ENCODE measurements at places on chromosomes 11 and 22.

DNA sequence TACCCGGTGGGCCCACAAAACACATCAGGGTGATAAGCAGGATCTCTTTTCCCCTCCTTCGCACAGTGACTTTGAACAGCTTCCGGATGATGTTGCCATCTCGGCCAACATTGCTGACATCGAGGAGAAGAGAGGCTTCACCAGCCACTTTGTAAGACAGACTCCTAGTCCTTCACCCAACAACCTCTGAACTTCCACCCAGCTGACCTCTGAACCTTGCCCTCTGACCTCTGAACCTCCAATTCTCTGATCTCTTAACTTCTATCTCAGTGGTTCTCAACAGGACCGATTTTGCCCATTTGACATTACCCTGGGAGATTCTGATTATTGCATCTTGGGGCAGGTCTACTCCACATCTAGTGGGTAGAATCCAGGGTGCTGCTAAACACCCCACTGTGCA is 3.2 kb downstream of the NCF4 start:
- DNase-seq: no peak

GRCh38 chr11:67252831-67253239 is 13.4 kb upstream of the GRK2 start:
- DNase-seq: no peak

DNA sequence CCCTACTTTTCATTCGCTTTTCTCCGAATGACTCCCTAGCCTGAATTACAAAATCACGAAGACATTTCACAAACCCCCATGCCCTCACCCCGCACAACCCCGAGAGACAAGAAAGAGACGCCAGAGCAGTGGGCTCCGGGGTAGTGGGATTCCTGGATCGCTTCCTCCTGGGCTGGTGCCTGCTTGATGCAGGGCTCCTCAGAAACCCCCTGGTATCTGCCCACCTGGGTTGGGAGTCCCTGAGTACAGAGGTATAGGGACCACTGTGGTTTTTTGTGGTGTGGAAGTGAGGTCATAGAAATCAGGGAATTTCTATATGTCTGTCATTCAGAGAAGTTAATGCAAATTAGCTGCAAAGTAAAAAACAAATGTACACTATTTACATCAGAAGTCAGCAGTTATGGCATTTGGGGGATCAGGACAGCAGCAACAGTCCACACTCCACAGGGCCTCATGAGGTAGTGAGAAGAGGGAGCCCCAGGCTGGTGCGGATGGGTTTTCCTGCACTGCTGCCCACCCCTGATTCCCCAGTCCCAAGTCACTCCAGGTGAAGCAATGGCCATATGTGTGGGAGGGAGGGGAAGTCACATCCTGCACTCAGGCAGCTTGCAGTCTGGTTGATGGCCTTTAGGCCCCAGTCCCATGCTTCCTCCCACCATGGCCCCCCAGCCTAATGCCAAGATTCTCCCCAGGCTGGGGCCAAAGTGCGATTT is 39.6 kb downstream of the BUD13 start:
- no peak for DNase-seq

- DNase-seq: no peak
These were observed 6.0 kb upstream of the YWHAH start for GRCh38 chr22:31938296-31938695.

- no peak for DNase-seq
These were observed 28.1 kb downstream of the ZNF214 start for GRCh38 chr11:6992026-6992425.

- no peak for DNase-seq
These were observed 67.5 kb upstream of the TIMP3 start for GRCh38 chr22:32733923-32734514.

DNA sequence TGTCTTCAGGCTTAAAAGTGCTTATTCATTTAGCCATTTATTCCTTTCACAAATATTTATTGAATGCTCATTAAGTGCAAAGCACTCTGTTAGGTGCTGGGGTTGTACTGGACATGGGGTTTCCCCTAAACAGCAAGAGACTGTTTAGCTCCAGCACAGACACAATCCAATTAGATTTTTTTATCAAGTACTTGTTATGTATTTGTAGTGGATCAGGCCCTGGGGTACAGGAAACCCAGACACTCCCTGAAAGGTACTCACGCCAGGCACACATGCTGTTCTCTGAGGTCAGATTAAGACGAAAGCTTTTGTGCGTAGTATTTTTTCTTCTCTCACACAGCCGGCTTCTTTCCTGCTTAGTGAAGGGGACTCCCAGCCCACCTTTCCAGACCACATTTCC is 218.1 kb upstream of the PLET1 start:
- no peak for DNase-seq

GRCh38 chr22:47605886-47606285 is 843.4 kb downstream of the TBC1D22A start:
- no peak for DNase-seq

GRCh38 chr22:24707470-24707801 is 67.1 kb downstream of the PIWIL3 start:
- no peak for DNase-seq

- peak; percentile 36 for DNase-seq
These were observed 65.5 kb downstream of the GGTLC2 start for GRCh38 chr22:22709719-22710445.

- DNase-seq: no peak
These were observed 11.1 kb downstream of the CTR9 start for GRCh38 chr11:10762185-10762584.

DNA sequence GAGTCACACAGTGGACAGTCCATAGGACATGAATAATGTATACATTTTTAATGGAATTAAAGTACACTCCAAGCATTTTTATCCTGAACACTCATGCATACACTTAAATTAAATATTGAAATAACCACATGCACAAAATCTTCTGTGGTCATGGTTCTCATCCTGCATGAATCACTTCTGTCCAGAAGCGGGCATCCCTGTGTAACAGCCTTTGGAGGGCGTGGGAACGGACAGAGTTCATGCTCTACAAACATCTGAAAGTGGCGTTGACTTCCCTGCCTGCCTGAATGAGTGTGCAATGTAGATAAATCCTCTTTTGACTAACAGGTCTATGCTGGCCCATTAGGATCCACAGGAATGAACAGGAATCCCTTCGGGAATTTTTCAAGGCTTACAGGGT is 780.2 kb downstream of the BRD1 start:
- no peak for DNase-seq

DNA sequence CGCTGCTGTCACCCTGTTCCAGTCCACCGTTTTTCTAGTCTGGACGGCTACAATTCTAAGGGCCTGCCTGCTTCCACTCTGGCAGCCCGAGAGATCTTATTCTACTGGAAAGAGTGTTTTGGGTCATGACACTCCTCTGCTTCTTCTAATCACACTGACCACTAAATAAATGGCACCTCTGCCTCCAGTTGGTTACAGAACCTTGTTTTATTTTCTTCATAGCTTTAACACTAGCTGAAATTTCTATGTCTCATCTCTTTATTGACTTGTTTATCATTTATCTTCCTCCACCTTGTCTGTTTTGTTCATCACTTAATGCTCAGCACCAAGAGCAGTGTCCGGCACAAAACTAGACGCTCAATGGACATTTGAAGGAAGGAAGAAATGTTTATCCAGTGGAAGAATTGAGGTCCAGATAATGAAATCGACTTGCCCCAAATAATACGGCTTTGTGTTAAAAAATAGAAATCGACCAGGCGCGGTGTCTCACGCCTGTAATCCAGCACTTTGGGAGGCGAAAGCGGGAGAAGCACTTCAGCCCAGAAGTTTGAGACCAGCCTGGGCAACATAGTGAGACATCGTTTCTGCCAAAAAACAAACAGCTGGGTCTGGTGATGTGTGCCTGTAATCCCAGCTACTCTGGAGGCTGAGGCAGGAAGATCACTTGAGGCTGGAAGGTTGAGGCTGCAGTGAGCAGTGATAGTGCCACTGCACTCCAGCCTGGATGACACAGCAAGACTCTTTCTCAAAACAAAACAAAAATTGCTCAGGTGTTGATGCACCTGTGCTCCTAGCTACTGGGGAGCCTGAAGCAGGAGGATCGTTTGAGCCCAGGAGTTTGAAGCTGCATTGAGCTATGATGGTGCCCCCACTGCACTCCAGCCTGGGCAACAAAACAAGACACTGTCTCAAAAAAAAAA is 693 bp upstream of the PRR14L start:
- DNase-seq: no peak

GRCh38 chr11:45321669-45322068 is 35.5 kb upstream of the SYT13 start:
- DNase-seq: no peak

- no peak for DNase-seq
These were observed 8.4 kb upstream of the RASSF10 start for GRCh38 chr11:13000721-13001120.

GRCh38 chr11:86675017-86675416 is 2.6 kb upstream of the ME3 start:
- no peak for DNase-seq

DNA sequence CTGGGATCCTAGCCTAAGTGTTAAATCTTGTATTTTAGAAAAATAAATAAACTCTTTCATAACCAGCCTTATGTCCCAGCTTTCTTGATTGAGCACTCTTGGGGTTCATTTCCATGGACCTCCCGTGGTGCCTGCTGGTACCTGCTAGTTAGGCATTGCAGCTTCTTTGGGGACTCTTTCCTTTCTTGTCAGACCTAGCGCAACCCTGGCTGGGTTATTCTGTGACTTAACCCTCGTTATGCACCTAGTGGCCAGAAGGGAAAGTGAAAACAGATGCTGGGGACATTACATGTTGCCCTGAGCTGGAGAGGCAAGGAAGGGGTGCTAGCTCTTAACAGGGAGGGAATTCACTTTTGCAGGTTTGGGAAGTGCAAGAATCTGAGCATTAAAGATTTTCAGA is 46.8 kb downstream of the APIP start:
- DNase-seq: no peak

DNA sequence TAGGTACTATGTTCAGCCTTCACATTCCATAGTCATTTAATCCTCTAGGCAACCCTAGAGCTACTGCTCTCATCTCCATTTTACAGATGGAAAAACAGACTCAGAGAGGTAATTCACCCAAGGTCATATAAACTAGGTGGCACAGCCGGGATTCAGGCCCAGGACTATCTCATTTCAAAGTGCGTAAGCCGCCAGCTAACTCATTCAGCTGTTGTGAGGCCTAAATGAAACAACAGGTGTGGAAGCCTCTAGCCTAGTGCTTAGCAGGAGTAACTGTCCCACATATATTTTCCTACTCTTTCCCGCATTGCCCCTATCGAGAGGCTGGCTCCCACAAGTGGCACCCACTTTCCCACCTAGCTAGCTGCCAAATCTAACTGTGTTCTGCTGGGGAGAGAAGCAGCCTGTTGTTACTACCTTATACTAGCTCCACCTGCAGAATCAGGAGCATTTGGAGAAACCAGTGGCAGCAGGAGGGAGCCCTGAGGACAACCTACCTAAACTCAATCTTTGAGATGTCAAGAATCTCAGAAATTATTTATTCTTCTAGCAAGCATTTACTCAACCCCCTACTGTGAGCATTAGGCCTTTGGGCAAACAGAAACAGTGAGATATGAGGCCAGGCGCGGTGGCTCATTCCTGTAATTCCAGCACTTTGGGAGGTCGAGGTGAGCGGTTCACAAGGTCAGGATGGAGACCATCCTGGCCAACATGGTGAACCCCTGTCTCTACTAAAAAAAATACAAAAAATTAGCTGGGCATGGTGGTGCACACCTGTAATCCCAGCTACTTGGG is 20.9 kb downstream of the PRG3 start:
- no peak for DNase-seq

DNA sequence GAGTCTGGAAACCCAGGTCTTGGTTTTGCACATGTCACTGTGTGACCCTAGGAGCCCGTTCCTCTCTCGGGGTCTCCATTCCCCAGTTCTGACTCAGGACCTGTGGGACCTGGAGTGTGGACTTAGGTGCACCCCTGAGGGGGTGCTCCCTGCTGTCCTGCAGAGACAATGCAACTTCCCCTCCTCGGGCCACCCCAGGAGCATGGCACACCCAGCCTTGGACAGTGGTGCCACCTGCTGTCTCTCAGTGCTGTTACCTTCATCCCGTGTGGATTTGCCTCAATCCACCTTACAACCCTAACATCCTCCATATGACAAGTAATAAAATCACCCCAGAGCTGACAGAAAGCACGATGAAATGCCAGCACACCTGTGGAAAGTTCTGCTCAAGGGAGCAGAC is 27.5 kb upstream of the CRYBB3 start:
- DNase-seq: no peak

- DNase-seq: no peak
These were observed 23.9 kb downstream of the LRFN4 start for GRCh38 chr11:66880496-66881450.

- no peak for DNase-seq
These were observed 21.8 kb upstream of the EIF3M start for GRCh38 chr11:32561835-32562234.

GRCh38 chr11:76339221-76339620 is 41.7 kb downstream of the THAP12 start:
- no peak for DNase-seq

- DNase-seq: no peak
These were observed 44.6 kb upstream of the SYT7 start for GRCh38 chr11:61625525-61625924.

DNA sequence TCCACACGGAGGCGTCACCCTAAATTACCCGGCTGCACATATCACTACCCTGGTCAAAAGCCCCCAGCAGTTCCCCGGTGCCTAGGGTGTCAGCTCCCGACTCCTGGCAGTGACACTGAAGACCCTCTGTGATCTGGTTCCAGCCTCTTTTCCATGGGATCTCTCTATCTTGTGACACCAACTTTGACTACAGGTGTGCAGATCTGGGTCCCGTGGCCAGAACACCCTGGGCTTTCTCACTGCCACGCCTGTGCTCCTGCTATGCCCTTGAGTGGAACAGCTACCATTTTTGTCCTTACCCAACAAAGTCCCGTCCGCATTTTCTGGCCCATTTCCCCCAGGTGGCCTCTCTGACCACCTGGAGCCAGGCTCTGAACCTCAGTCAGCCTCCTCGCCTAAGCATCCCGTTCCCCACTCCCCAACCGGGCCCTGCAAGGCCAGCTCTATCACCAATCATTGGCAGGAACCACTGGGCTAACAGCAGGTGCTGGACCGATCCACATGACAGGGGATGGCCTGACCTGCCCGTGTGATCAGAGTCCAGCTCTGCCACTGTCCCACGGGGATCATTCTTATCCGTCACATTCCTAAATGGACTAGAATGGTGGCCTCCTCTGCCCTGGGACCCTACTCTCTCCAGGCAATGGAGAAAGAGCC is 20.7 kb upstream of the CBX7 start:
- no peak for DNase-seq

GRCh38 chr11:1202154-1202775 is 20.6 kb upstream of the MUC5B start:
- no peak for DNase-seq

- DNase-seq: no peak
These were observed 273.4 kb downstream of the ETS1 start for GRCh38 chr11:128313931-128314330.

GRCh38 chr22:22884888-22885840 is 2.5 kb upstream of the IGLL5 start:
- no peak for DNase-seq

GRCh38 chr11:110434952-110435779 is 5.4 kb downstream of the FDX1 start:
- DNase-seq: no peak

GRCh38 chr22:40469181-40469580 is 98.8 kb downstream of the SGSM3 start:
- DNase-seq: no peak

- DNase-seq: no peak
These were observed 40.5 kb upstream of the TOP3B start for GRCh38 chr22:22022947-22023534.

Data from nephron progenitor cell (in vitro differentiated cells).